ENCODE measurements at places on chromosomes 13 and 19.

- peak; percentile 54 for DNase-seq
Observed at GRCh38 chr13:51590231-51590970, 6.1 kb downstream of the WDFY2 start.

DNA sequence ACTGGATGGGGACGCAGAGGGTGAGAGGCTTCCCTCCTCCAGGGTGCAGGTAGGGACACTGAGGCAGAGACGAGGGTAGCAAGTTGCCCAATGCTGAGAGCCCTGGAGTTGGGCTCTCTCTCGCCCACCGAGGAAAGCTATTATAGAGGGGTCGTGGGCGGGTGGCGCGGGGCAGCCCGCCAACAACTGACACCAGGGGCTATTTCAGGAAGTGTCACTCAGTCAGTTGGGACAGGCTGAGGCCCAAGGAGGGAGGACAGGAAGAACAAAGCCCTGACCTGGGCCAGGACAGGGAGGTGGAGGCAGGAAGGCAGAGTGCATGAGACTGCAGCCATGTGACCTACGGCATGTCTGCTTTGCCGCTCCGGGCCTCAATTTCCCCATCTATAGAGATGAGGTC, 29.9 kb downstream of the TINCR start:
- no peak for DNase-seq

GRCh38 chr13:50414640-50415039, 399.4 kb downstream of the KCNRG start:
- DNase-seq, result no peak

- peak; percentile 99 for DNase-seq
Observed at GRCh38 chr19:29605653-29606419, at the start of gene POP4. Gene POP4, plus strand, starts transcription at chr19:29606283. Its CDS starts 36 bp downstream, at chr19:29606319.

DNA sequence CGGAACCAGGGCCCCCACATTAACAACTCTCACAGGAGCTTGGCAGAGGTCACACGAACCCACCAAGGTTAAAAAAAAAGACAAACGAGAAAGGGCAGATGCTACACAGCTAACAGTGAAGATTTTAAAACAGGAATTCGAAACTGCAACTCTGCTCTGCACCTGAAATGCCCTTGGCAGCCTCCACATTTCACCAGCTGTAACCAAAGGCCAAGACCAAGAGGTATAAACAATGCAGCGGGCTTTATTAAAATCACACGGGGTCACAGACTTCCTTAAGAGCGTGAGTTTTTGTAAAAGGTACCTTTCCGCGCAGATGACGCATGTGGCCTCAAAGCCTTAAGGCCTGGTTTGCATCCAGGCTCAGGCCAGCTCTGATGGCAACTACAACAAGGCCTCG, 88.2 kb downstream of the STK24 start:
- DNase-seq, result no peak

DNA sequence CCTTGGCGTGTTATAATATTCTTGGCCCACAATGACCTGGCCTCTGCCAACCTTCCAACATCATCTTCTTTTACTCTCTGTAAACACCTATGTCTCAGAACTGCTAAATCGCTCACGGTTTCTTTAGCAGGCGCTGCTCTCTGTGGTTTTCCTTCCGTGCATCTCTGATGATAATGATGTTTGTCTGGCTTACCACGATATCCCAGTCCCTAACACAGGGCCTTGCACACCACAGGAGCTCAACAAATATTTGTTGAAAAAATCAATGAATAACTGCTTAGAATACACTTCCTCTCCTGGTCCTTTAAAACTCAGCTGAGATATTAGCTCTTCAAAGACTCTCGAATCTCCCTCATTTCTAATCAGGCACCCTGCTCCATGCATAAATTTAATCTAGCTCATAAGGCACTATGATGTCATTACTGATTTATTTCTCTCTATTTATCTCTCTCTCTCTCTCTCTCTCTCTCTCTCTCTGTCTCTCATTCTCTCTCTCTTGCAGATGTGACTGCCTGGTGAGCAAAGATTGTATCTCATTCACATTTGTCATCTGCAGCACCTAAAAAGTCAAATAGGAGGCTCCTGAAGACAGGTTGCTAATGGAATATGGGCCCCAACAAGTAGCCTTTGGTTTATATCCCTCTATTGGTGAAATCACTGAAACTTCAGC, 206.4 kb downstream of the NHLRC3 start:
- DNase-seq, result no peak

- no peak for DNase-seq
Observed at GRCh38 chr13:51237386-51237785, 15.2 kb downstream of the FAM124A start.

DNA sequence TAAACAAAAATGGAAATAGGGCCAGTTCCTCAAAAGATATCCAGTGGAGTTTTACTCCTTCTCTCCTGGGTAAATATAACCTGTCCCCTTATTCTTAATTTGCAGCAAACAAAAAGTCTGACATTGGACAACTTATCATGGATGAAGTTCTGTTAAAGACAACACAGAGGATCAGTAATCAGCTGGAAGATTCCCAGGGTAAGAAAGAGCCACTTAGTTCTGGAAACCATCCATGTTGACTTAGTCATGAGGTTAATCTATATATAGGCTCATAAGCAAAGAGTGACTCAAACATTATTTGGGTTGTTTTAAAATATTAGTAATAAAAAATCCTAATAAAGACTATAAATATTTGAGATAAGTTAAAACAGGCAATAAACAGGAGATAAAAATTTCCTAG, 40.5 kb upstream of the EBPL start:
- no peak for DNase-seq

All from OCI-M1 (cell line).